ENCODE measurements at places on chromosomes 13 and 19.

DNA sequence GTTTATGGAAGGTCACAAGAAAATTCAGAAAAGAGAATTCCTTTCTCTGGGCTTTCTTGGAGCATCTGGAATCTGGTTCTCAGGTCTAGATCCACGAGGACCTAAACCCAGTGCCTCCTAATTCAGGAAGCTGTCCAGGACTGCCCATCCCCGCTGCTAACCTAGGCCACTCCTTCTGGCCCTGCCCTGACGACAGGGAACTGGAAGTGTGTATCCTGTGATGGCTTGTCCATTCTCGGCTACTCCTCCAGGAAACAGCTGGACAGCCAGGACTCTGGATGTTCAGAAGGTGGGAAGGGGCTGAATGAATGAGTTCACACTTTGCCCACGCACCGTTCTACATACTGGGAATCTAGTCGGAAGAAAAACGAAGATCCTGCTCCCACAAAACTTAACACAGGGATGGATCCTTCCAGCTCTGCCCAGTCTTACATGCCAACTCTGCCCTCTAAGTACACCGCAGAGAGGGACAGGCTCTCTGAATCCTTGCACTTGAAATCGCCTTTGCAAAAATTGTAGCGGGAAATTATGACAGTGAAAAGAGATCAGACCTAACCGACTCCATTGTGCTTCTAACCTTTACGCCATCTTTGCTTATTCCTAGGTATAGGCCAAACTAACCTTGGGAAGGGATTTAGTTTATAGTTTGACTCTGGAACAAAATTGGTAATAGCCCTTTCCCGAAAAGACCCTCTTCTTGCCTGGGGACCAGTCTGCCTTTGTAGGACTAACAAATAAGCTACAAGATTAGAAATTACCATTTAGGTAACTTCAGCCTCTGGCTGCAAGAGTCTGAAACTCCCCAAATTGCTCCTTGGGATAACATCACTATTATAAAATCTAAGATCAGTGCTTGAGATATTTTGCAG lies 1.8 kb downstream of the LSM4 start:
- no peak for DNase-seq

DNA sequence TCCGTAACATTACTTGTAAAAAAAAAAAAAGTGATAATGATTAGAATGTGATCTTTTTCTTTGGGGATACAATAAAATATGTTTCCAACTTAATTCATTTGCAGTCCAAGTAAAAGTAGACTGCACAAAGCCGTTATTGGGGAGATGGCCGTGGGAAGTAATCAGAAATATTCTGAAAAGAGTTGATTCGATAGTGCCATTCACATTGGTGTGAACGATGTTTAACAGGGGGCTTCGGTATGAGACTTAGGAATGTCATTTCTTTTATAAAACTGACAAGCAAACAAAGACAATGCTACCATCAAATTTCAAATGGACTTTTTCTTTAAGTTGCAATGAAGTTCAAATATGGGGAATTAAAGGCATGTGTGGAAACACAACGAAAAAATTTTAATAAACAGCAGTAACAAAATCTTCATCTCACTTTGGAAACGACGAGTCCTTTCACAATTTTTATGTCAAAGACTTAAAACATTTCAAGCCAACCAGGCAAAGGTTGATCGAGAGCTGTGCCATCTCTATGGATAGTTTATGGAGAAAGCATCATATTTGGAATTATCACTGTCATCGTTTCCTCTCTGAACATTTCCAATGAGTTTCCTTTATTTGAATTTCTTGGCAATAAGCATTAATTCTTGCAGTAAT lies 1.7 kb upstream of the ZIC5 start:
- DNase-seq, result no peak

GRCh38 chr19:5623397-5624017 lies 624 bp downstream of the SAFB start:
- peak; percentile 24 for DNase-seq

DNA sequence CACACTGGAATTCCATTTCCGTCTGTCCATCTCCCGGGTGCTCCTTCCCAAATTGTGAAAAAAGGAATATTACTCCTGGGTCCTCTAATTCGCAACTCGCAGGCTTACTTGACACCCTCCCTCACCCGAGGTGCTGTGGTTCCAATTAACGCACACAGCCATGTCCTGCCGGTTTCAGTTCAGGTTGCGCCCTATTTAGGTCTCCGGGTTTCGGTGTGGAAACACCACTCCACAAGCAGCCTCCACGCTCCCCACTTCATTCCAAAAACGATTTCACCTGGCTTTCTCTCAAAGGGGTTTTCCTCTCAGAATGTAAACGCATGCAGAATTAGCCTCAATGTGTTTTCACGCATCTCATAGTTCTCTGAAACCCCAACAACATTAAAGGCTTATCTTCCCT lies 37.9 kb downstream of the NAXD start:
- no peak for DNase-seq

GRCh38 chr13:71831716-71832115 lies 35.3 kb downstream of the DACH1 start:
- no peak for DNase-seq
